ENCODE measurements at places on chromosomes 16 and 17.

- DNase-seq = no peak
Observed at GRCh38 chr16:80997139-80997798, 9.4 kb downstream of the CMC2 start.

DNA sequence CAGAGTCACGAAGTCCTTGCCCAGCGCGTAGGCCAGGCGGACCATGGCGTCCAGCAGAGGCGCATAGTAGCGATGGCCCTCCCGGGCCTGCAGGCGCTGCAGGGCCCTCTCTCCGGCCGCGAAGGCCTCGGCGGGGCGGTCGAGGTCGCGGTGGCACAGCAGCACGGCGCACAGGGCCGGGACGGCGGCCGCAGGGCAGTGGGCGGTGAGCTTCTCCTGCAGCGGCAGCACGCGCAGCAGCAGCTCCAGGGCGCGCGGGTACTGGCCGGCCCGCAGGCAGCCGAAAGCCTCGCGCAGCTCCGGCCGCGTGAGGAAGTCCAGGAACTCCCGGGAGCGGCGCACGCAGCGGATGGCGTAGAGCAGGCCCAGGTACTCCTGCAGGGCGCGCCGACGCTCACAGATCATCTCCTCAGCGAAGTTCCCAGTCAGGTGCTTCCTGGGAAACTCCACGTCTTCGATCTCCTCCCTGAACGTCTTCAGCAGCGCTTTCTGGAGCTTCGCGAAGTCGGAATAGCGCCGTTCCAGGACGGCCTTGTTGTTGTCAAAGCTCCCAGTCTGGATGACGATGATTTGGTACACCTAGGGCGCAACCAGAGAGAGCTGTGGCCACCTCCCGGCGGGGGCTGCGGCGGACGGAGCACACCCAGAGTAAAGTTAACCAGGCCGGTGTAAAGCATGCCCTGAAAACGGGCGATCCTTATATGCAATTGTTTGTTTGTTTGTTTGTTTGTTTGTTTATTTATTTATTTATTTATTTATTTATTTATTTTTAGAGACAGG lies 7.4 kb downstream of the SNX20 start:
- no peak for DNase-seq

DNA sequence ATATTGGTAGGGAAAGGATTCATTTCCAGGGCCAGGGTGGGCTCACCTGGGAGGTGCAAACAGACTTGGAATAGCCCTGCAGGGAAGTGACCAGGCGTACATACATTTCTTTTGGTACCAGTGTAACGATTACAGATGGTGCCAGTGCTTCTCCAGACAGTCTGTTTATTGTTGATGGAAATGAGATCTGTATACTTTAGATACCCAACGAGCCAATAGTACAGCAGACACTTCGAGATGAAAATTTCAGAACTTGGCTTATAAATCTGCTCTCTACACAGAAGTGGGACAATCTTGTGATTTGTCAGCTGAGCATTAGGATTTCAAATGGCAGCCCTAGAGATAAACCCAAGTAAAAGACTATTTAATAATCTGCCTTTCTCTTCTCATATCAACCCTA lies 57.9 kb downstream of the HS3ST2 start:
- no peak for DNase-seq

- DNase-seq = no peak
Observed at GRCh38 chr17:46769531-46770438, 48.7 kb downstream of the WNT3 start.

- no peak for DNase-seq
Observed at GRCh38 chr17:7555320-7555948, 3.1 kb upstream of the TNFSF13 start.

Measured in RWPE2 (cell line).